Stromal cell of bone marrow (primary cell): ENCODE measurements at places on chromosomes 6 and 20.

DNA sequence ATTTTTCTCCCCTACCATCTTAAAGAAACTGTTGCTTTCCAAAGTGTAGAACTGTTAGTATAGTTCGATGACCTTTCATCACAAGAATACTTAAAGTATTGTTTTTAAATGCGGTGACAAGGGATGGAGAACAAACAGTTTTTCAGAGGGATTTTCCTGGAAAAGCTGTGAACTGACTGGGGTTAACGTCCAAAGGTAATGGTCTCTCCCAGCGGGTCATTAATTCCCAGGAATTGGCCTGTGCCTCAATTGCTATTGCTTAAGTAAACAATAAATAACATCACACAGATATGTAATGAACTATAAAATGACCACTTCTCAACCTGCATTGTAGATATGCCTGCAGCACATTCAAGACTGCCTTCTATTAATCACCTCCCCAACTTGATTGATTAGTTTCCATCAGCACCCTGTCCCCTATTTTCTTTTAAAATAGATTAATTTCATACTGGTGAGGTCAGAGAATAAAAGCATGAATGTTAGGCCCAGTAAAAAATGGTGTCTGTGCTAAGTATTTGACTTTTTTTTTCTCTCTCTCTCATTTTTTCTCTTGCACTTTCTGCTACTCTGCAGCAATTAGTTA lies 268.2 kb downstream of the SAMD5 start:
- no peak for DNase-seq

GRCh38 chr20:24782301-24782700 lies 166.8 kb upstream of the CST7 start:
- DNase-seq, result no peak

DNA sequence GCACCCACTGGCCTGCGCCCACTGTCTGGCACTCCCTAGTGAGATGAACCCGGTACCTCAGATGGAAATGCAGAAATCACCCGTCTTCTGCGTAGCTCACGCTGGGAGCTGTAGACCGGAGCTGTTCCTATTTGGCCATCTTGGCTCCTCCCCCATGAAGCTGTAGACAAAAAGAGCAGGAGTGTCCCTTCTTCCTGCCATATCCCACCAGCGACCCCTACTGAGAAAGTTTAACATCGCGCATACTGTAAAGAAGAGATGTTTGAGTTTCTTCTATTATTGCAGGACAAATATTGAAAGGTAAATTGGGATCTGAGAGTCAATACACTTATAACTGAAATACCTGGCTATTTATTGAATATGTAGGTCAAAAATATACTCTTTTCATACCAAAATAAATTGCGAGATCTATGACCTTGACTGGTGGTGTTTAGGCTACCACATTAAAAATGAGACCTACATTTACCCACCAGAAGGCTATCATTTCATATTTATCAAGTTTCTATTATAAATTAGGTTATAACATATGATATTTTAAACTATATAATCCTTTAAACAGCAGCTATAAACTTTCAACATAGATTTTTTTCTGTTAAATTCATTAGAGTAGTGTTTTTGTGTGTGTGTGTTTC lies 586.3 kb downstream of the HTR1B start:
- DNase-seq, result no peak

DNA sequence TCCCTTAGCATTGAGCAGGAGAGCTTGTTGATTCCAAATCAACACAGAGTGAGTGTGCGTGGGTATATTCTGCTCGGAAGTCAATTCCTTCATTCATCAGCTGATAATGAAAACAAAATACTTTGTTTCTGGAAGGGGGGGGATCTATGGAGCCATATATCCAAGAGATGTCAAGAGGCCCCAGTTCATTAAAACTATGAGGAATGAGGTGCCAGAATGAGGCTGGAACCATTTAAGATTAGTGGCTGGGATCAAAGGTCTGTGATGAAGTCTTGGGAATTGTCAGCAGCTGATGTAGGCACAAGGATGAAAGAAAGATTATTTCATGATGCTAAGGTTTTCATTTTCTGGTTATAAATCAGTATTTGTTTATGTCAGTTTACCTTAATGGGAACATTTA lies 30.5 kb upstream of the PLEKHG1 start:
- no peak for DNase-seq

GRCh38 chr20:47464380-47465101 lies 37.1 kb upstream of the NCOA3 start:
- DNase-seq, result peak; percentile 98

DNA sequence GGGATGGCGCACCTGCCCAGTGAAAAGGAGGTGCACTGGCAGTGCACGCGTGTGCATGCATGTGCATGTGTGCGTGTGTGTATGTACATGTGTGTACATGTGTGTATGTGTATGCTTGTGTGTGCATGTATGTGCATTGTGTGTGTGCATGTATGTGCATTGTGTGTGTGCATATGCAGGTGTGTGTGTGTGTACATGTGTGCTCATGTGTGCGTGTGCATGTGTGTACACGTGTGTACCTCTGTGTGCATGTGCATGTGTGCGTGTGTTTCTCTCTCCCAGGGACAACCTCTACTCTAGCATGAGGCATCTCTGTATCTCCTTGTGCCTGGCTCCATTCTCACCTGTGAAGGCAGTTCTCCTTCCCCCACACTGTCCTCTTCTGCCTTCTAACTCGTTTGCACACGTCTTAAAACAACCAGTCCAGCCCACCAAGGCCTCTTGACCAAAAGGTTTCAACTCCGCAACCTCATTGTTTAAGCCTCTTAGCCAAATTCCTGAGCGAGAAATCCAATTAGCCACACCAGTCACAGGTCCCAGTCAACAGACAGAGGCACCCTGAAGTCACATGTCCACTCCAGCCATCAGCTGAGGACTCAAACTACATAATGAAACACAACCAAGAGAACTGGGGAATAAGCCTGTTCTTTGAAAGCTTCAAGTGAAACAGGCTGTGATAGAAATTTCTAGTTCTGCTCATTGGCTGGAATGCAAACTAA lies 103.5 kb upstream of the PTPRT start:
- DNase-seq, result no peak

DNA sequence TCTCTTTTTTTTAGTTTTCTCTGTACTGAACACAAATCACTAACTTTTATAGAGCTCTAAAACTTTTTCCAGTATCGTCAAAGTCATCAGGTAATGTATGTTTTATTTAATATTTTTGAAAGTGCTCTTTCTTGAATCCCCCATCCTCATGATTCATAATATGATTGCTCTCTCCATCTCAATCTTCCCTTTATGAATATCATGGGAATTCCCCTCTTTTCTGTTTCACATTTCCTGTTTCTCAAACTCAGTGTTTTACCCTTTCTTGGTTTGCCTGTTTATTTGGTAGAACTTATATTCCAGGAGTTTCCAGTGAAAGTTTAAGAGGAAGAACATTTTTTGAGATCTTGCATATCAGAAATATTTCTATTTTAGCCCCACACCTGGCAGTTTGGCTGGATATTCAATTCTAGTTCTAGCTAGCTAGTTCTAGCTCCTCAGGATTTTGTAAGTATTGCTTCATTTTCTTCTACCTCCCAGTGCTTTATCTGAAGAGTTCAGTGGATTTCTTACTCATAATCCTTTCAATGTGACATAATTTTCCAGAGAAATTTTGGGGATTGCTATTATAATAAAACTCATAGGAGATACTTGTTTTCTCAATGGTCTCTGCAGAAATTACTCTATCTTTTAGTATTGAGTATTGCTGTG lies 6.1 kb upstream of the C6orf58 start:
- DNase-seq, result no peak

DNA sequence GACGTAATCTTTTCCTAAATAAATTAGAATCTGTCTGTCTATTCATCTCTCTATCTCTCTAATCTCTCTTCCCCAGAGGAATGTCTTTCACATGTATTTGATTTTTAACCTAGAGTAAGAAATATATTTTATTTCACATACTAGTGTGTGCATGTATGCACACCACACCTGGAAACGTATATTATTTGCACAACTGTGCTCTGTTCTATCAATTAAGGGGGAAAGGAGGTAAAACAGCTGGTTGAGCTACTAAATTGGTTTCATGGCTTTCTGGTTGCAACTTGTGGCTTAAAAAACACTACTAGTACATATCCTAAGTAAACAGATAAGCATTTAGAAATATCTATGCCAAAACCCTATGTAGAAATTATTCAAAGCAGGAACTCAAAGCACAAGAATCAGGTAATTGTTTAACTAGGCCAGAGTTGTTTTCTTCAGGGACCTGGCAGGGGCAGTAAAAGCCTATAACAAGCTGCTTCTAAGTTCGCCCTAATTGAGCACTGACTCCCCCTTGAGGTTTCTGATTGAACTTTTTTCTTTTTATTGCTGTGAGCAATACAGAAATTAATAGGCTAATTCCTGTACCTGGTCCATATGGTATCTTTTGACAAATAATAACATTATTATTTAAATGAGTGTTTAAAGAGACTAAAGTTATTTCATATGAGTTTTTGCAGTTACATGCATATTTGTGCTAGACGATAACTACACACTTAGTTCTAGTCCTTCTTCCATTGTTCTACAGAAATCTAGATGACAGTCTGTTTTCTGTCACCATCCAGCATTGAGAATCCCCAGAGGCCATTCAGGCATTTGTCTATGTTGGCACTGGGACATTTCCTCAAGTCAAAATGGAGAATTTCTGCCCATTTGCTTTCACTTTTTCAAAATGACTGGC lies 88.6 kb downstream of the MCHR2 start:
- peak; percentile 36 for DNase-seq

DNA sequence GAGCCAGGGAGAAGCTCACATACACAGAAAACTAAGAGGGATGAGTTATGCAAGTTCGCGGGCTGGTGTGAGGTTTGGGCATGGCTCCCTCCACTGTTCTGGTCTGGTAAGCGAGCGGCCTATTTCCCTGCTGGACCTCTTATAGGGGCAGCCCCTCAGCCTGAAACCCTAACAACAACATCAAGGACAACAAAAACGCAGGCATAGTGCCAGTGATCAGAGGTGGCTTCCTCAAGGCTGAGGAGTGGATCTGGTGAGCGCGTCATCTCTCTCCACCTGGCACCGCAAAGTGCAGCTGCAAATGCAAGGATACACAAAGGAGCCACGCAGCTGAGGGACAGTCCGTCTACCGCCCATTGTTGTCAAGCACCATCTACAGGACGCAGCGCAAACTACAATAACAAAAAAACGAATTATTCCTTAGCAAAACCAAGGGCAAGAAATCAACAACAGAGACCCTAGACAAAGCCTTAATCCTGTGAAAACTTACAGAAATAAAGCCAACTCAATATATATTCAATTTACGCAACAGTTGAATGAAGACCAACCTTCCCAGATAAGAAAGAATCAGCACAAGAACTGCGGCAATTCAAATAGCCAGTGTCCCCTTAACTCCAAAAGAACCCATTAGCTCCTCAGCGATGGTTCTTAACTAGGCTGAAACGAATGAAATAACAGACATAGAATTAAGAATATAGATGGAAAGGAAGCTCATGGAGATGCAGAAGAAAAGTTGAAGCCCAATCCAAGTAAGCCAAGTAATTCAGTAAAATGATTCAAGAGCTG lies 9.2 kb upstream of the DEFB110 start:
- no peak for DNase-seq

GRCh38 chr6:95431637-95432228 lies 145.6 kb upstream of the MANEA start:
- DNase-seq, result peak; percentile 8

- DNase-seq, result no peak
Observed at GRCh38 chr20:58130581-58130980, 97.9 kb downstream of the ANKRD60 start.

- no peak for DNase-seq
Observed at GRCh38 chr6:33128318-33128717, 52.5 kb downstream of the HLA-DPB1 start.

DNA sequence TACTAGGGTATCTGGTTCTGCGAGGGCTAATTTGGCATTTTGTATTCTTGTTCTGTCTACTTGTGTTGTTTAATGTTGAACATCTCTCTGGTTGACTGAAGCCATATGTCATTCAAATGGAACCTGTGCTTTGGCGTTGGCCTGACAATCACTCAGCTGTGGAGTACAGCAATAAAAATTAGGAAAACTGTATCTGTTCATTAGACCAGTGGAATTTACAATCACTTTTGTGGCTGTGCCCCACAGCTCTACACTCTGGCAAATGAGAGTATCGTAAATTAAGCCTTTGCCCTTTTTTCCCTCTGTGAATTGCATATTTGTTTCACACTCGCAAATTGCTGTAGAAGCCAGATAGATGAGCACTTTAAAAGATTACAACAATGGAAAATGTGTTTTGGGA lies 102.0 kb downstream of the ARID1B start:
- no peak for DNase-seq

DNA sequence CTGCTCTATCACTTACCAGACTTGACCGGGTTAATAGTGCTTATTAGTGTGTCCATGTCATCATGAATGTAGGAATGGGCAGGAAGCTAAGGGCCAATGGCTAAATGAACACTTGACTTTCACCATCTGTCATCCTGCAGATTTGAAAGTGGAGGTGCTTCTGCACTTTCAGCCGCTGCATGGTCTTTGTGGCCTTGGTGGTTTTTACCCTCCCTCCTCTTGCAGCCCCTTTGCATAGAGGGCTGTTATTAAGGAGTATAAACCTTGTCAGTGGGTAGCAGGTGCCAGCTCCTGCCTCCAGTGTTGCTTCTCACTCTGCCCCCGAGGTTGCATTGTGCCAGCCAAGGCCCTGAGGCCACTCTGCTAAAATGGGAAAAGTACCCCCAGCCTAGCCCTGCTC lies 122.2 kb upstream of the TNFAIP3 start:
- DNase-seq, result no peak

GRCh38 chr6:44126320-44127149 lies 717 bp downstream of the MRPL14 start:
- DNase-seq, result peak; percentile 57

- DNase-seq, result peak; percentile 35
Observed at GRCh38 chr20:4956200-4956810, 45.0 kb downstream of the SLC23A2 start.

DNA sequence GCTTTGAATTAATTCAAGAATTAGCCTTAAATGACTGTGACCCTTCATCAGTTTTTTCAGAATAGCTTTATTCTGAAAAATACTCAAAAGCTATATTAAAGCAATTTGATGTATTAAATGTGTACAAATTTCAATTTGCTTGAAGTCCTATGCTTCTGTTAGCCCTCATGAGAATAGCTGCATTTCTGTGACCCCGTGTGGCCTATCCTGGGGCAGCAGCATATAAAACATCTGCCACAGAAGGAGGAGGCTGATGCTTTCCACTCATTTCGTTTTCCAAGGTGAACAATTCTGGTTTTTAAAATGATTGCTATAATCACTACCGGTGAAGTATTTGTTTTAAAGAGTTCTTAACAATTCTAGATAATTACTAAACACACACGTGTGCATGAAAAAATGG lies 360.3 kb downstream of the BTBD9 start:
- DNase-seq, result no peak

DNA sequence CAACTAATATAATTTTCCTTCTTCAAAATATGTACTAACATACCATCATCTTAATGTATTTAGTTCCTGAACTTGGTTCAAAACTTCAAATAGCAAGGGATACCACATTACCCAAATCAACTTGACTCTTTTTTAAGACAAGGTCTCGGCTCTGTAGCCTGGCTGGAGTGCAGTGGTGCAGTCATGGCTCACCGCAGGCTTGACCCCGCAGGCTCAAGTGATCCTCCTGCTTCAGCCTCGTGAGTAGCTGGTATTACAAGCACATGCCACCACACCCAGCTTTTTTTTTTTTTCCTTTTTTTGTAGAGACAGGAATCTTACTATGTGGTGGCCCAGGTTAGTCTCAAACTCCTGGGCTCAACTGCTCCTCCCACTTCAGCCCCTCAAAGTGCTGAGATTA lies 55.9 kb upstream of the LYRM2 start:
- DNase-seq, result no peak

- DNase-seq, result no peak
Observed at GRCh38 chr6:43989581-43990146, 137.6 kb downstream of the MRPL14 start.

- DNase-seq, result no peak
Observed at GRCh38 chr20:38032585-38033329, 499 bp downstream of the TTI1 start.

- DNase-seq, result no peak
Observed at GRCh38 chr6:4581468-4582385, 194.5 kb upstream of the CDYL start.
